ENCODE measurements at places on chromosomes 12 and 14.

- no peak for DNase-seq
These were observed 31.8 kb upstream of the WSCD2 start for GRCh38 chr12:108097160-108097911.

- DNase-seq, result no peak
These were observed 81.7 kb downstream of the IFNG-AS1 start for GRCh38 chr12:68070957-68071356.

DNA sequence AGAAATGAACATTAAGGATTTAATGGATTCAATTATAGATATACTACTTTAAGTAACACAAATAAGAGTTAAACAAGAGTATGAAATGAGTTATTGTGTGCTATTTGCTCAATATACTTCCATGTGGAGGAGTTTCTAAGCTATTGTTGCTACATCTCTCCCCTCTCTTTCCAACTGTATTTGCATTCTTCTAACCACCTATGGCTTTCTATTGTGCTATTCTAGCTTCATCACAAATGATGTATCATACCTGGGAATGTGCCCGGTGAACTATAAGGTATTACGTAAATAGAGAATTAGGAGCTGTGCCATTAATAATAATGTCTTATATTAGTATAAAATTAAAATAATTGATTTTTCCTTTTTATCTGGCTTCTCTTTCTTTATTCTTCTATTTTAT is 87.1 kb upstream of the PLEKHG7 start:
- no peak for DNase-seq

- DNase-seq, result peak; percentile 92
These were observed 86.4 kb downstream of the EML1 start for GRCh38 chr14:99879401-99880295.

- no peak for DNase-seq
These were observed 943.2 kb downstream of the TMTC2 start for GRCh38 chr12:83629931-83630330.

- DNase-seq, result peak; percentile 47
These were observed 23.0 kb downstream of the FAM222A start for GRCh38 chr12:109736552-109737108.

GRCh38 chr14:59337141-59337611 is 128.0 kb downstream of the GPR135 start:
- DNase-seq, result peak; percentile 83

DNA sequence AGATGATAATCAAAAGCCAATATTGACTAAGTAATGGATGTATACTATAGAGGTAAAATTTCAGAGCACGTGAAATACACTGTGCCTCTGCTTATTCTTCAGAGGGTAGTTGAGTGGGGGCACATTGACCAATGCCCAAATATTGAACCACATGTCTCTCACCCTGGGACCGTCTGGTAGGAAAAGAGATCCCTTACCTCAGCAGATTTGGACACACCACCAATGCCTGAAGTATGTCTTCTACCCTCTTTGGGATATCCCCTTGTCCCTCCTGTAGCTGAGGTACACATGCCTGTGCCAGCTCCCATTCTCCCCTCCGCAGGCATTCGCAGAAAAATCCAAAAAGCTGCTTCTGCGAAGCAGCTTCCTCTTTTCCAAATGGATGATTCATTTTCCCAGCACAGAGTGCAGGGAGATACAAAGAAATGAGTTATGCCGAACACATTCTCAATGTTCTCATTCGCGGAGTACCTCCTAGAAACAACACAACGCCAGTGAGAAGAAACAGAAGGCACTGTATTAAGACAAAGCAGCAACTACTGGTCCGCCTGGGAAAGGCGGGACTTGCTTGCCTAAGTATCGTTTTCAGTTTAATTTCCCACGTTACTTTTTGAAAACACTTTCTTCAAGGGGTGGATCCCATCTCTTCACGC is 691 bp downstream of the ZFYVE26 start:
- DNase-seq, result peak; percentile 57

GRCh38 chr12:48157889-48158370 is 615 bp upstream of the ASB8 start:
- DNase-seq, result no peak

- peak; percentile 91 for DNase-seq
These were observed 199.3 kb downstream of the ITPR2 start for GRCh38 chr12:26633591-26634210.

GRCh38 chr12:34108405-34108803 is 86.1 kb downstream of the ALG10 start:
- DNase-seq, result no peak

- no peak for DNase-seq
These were observed 73.3 kb downstream of the EID3 start for GRCh38 chr12:104376650-104377513.

DNA sequence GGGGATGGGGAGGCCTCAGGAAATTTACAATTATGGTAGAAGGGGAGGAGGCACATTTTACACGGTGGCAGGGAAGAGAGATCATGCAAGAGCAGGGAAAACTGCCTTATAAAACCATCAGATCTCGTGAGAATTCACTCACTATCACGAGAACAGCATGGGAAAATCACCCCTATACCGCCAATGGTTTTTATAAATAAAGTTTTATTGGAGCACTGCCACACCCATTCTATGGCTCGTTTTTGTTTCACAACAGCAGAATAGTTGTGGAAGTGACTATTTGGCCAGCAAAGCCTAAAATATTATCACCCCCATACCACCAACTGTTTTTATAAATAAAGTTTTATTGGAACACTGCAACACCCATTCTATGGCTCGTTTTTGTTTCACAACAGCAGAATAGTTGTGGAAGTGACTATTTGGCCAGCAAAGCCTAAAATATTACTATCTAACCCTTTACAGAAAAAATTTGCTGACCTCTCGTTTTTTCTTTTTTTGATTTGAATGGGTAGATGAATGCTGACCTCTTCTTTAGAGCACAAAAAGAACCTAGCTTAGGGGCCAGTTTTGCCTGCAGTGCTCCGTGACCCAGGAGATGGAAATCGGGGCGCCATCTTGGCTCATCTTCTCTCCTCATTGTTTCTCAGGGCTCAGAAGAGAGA is 77.3 kb upstream of the RIN3 start:
- DNase-seq, result no peak

GRCh38 chr12:27673101-27673718 is 23.0 kb upstream of the REP15 start:
- no peak for DNase-seq

DNA sequence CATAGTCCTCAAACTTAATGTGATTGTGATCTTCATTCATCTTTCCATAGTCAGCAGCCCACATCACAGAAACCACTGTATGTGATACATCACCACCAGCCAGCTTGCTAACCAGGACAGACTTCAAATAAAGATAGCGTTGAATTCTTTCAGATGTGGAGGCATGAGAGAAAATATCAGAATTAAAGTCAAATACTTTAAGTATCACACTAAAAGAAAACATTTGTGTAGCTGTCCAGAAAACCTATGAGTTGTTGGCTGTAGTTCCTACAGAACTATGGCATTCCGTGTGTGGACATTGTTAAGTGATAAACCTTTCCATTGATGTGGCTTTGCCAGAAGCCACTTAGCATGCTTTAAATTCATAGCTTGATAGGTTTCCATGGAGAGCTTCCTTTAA is 105.1 kb downstream of the LLPH start:
- DNase-seq, result peak; percentile 66

- DNase-seq, result no peak
These were observed 295.4 kb upstream of the PPFIA2 start for GRCh38 chr12:82054566-82054965.

DNA sequence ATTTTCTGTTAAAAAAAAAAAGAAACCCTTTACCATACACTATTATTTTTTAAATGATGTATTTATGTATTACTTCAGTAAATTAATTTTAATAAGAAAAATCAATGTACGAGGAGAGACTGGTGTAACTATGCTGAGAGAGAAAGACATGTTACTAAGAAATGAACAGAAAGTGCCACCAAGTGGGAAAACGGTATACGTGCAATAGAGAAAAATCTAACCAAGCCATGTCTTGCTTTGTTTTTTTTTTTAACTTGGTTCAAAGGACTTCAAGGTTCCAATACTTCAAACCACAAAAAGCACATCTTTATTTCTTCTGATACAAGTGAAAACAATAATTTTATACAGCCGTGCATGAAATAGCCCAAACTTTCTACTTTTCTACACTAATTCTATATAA is 22.9 kb downstream of the NDUFA12 start:
- peak; percentile 57 for DNase-seq

DNA sequence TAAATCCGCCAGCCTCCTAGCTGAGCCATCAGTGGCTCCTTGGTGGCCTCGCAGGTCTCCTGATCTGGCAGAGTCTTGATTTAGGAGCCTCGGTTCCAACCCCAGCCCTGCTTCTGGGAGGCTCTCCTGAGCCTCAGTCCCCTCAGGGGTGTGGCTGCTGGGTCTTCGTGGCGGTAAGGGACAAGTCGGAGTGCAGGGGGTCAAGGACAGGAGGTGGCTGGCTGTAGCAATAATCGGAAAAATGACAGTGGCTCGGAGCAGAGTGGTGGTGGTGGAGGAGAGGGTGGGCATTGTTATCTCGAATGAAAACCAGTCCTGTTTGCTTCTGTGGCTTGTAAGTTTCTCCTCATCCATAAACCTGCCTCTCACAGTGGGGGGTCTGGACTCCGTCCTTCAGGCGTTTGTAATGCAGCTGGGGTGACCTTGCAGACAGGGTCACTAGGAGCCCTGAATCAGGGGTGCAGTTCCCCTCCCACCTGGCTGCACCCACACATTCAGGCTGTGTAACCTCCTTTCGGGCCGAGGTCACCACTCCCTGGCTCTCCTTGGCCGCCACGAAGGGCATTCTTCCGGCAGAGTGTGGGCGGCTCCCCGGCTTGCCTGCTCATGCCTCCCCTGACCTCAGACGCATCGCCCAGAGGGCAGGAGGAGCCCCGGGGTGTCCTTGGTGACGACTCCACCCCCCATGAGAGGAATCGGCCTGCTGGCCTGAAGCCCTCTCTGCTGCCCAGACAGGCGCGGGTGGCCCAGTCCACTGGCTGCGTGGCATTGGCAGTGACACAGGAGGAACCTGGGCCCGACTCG is 8.1 kb downstream of the BCL7A start:
- DNase-seq, result no peak

DNA sequence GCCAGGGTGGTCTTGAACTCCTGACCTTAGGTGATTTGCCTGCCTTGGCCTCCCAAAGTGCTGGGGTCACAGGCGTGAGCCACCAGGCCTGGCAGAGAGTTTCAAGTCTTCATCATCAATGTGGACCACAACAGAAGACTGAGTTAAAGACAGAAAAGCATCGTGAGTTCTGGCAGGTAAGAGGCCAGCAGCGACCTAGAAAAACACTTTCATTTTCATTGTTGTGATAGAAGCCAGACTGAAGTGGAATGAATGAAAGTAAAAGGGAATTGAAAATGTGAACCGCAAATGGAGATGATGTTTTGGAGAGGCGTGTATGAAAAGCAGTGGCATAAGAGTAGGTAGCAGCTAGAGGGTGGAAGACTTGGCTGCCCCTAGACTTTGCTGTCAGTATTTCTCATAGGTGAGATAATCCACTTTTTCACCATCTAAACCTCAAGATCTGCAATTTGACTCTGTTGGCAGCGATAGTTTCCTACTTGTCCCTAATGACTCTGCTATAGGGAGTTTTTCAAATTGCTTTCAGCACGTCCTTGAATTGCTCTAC is 47.1 kb upstream of the PLEKHA5 start:
- DNase-seq, result no peak

GRCh38 chr12:104887452-104887851 is 70.6 kb downstream of the SLC41A2 start:
- no peak for DNase-seq

DNA sequence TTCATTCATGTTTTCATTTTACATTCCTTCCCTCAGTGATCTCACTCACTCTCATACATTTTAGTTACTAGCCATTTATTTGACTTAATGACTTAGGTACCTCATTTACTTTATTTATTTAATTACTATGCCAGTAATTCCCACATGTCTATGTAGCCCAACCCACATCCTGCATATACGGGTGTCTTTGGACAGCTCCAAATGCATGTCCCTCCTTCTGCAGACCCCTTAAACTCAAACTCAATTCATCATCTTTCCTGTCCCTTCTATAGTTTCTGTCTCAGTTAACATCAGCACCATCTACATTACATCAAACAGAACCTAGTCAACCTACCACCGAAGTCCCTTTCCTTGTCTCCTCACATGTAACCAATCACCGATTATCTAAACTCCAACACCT is 2.8 kb downstream of the CLEC1A start:
- no peak for DNase-seq

DNA sequence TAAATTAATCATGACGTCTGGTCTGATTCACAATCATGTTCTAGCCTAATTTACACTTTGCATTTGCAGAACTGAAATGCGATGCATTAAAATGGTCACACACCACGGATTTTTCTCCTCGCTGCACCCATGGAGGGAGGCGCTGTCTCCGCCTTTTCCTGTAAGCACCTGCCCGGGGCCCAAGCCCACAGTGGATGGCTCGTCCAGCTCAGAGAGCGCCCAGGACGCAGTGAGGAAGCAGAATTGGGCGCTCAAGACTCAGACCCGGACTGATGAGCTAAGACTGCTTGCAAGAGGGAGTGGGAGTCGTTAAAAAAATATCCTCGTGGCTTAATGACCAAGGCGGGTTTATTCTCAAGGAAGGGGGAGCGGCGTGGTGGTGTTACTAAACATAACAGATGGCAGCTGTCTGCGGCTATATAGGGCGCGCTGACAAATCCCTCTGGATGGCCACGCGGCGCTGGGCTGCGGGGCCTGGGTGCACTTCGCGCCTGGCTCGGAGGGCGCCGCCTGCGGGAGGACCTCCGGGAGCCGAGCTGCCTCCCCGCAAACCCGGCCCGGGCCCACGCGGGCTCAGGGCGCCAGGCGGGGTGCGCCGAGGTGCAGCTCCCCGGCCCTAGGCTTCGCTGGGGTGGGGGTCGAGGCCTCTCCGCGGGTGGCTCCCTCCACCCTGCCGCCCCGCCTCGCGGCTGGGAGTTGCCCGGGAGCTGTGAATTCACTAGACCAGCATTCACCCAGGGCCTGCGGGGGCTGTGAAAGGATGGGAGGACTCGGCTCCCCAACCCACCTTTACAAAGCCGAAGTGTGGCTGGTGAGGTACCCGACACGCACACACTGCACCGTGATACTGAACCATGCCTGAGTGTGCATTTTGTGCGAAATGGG is 78.7 kb downstream of the PPM1A start:
- DNase-seq, result no peak

DNA sequence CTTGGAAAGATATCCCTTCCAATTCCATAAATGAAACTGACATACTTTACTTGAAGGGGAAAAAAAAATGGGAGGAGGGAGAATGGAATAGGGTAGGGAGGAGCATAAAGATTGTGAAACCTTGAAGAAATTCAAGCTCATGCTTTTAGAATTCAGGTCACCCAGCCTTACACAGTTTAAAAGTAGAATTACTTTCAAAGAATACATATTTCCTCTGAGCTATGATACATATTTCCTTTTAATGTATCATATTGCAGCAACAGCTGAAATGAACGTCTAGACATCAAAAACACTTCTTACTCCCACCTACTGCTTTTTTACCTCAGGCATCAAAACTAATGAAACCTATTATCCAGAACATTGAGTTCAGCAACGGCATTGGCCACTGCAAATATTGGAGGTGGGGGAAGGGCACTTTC is 156.0 kb downstream of the MED13L start:
- peak; percentile 67 for DNase-seq

GRCh38 chr12:103928682-103929045 is 1.5 kb upstream of the HSP90B1 start:
- no peak for DNase-seq

GRCh38 chr12:59708064-59708463 is 112.2 kb downstream of the SLC16A7 start:
- peak; percentile 79 for DNase-seq
